Ammon's horn (tissue), 1 donor: ENCODE measurements at places on chromosomes 11 and 22.
A peak's percentile ranks its signal among the peaks of the same experiment; 100 is the strongest.

DNA sequence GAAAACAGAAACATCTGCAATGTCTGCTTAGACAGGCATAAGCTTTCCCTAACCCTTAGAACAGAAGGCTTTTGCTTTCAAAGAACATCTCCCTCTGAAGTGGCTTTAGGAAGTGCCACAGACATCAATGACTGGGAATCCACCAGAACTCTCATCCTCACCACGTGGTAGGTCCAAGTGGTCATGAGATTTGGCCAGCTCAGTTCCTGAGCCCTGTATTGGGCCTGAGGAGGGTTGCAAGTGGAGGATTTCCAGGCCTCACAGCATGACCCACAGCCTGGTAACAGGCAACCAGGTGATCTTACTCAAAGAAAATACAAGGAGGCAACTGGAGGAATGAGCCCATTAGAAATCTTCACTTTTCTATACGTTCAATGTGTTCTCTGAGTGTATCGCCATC is 1.6 kb downstream of the CASP1 start:
- peak; percentile 25 for DNase-seq

- DNase-seq, result peak; percentile 96
Observed at GRCh38 chr11:61429691-61430582, at the start of the genes CPSF7 and SDHAF2. Gene CPSF7 (minus strand): TSS chr11:61429975. CDS start chr11:61429235, 740 bp downstream. Gene SDHAF2 (plus strand): TSS chr11:61430124. CDS start chr11:61430147, 23 bp downstream.

- DNase-seq, result peak; percentile 15
Observed at GRCh38 chr11:73597336-73597955, 466 bp downstream of the FAM168A start.

- DNase-seq, result no peak
Observed at GRCh38 chr22:26481112-26481693, 2.4 kb downstream of the HPS4 start.

GRCh38 chr22:38397189-38398085 is 57.6 kb downstream of the KCNJ4 start:
- peak; percentile 30 for DNase-seq

GRCh38 chr11:64344787-64345186 is 4.8 kb downstream of the CCDC88B start:
- DNase-seq, result no peak

DNA sequence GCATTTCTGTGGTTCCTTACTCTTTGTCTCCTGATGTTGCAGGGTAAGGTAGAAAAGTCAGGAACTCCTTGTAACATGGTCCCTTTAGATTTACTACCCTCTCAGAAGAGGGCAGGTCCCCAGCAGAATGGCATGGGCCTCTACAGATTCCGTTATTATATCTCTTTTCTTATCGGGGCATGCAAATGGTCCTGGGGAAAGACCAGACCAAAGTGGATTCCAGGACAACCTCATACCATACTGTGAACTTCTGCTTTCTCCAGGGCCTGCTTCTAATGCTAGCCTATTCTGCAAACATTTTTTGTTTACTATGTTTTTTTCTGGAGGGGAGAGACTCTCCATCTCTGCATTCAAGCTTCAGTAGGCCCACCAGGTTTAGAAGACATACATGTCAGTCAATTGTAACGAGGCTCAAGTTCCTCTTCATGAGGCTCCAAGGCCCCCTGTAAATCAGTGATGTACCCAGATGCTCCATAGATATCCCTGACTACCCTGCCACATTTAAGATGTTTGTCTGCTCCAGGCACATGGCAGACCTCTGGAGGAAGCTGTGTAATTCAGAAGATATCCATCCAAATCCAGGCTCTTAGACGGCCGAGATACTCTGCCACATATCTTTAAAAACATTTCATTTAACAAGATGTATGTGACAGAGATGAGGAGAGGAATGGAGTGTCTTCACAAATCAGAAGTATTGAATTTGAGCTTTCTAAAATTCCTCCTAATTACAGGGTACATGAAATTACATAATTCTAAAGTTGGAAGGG is 8.5 kb upstream of the ME3 start:
- DNase-seq, result no peak

DNA sequence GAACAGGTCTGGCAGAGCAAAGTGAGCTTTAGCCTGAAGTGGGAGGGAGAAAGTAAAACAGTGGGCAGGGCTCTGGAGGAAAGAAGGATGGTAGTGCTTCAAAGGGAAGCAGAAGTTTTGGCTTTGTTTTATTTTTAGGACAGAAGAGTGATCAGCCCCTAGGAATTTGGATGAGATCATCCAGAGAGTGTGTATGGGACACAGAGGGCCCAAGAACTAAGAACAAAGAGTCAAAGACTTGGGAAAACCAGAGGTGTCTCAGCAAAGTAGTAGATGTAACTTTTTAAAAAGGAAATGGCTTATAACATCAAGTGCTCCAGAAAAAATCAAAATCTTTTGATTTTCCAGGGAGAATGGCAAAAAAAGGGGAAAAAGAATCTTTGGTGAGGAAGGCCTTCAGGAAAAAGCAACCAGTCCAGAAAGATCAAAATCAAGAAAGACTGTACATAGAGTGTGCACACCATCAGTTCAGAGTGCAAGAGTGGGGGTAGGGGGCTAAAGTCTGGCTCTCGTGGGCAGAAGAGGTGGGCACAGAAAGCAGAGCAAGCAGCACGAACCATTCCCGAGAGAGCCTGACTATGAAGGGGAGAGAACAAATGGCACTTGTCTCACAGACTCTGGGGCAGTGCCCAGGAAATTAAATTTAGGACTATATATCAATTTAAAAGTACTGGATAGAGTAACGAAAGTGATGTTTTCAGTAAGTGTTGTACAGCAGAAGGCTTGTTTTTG is 30.0 kb downstream of the MAPK1 start:
- no peak for DNase-seq

DNA sequence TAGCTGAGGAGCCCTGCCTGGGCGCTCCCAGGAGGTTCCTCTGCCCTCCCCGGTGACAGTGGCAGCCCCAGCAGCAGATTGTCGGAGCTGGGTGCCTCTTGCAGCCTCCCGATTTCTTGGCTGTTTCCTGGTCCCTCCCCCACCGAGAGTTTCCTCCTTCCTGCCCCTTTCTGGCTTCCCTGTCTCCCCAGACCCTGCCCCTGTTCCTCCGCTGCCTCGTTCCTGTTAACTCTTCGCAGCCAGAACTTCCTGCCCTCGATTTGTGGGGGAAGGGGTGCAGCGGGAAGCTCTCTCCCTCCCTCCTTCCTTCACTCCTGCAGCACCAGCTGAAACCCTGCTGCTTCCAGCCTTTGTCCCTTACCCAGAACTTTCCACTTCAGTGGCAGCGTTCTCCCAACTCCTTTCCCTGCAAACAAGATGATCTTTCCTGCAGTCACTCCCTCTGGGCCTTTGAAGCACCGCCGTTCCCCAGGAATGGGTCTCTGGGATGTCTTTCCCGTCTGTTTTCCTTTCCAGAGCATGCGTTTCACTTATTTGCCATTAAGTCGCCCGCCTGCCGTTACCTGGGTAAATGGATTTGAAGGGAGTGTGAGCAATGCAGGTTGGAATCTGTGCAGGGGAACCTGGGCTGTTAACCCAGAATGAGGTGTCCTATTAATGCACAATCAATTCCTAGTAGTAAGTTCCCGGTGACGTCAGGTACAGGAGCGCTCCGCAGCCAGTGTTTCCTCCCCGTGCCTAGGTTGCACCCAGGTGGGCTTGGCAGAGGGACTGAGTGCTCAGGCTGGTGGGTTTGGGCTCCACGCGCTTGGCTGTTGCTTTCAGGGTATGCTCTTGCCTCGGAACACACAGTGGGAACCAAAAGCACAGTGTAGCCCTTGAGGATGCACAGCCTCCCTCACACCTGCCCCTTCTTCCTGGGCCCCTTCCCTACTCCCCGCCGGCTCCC is 4.3 kb downstream of the GRK2 start:
- peak; percentile 66 for DNase-seq

DNA sequence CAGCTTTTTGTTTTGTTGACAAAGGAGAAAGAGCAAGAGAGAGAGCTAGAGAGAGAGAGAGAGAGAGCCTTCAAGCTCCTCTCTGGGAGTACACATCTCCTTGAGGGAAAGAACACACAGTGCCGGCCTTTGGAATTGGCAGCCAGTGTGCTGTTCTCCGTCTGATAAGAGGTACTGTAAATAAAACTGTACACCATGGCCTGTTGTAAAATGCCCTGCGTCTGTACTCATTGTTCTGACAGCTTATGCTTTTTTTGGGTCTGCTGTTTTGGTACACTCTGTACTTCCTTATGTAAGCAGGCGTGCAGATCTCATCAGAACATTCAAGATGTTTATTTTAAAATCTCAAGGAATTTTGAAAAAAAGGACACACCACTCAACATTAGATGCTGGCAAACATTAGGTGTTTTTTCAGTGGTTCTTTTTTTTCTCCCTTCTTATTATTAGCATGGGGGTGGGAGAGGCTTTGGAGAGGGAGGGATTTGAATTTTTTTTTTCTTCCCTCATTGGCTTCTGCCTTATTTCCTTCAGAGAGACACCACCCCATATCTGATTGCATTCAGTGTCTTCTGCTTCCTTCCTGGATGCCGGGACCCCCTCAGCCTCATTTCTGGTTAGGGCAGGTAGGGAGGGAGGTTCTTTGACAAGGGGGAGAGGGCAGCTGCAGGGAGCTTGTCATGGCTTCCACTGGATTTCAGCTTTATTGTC is 116.8 kb upstream of the NNMT start:
- DNase-seq, result peak; percentile 80

DNA sequence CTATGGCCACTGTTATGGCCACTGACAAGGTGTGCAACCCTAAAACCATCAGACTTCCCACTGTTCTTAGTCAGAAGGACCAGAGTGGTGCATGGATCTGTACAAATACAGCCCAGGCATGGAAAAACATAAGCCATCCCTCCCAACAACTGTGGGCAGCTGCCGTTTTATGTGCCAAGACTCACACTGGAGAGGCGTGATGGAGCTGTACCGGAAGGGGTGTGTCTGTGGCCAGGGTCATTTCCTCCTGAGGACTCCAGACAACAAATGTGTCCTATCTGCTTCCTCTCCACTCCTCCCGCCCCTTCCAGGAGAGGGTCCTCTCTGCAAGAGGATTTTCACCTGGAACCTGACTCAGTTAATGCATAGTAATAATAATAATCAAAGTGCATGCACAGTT is 29.5 kb downstream of the KCNJ1 start:
- DNase-seq, result no peak

DNA sequence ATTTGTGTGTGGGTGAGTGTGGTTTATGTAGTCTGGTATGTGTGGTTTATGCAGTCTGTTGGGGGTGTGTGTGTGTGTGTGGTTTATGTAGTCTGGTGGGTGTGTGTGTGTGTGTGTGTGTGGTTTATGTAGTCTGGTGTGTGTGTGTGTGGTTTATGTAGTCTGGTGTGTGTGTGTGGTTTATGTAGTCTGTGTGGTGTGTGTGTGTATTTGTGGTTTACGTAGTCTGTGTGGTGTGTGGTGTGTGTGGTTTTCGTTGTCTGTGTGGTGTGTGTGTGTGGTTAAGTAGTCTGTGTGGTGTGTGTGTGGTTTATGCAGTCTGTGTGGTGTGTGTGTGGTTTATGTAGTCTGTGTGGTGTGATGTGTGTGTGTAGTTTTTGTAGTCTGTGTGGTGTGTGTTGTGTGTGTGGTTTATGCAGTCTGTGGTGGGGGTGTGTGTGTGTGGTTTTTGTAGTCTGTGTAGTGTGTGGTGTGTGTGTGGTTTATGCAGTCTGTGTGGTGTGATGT is 26.2 kb upstream of the PARVG start:
- no peak for DNase-seq

DNA sequence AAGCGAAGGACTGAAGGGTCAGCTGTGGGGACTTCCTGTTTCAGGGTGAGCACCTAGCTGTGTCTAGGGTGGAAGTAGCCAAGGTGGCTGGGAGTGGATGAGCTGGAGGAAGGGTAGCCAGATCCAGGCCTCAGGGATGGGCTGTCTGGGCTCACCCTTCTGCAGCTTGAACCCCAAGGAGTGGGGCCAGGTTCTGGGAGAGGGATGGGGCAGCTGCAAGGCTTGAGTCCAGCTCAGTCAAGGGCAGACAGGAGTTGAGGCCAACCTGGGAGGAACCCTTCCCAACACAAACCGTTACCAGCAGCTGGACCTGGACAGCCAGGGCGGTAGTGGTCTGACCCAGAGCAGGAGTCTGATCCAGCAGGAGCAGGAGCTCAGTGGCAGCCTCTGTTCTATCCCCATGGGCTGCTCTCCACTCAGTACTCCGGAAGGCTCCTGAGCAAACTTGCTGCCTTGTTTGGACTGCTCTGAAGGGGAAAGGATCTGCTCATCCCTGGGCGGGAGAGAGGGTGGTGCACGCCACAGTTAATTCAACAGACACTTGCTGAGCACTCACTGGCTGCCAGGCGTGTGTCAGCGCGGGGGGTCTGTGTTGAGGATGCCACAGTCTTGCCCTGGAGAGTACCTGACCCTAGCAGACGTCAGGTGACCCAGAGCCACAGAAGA is 53.8 kb upstream of the THY1 start:
- DNase-seq, result no peak

DNA sequence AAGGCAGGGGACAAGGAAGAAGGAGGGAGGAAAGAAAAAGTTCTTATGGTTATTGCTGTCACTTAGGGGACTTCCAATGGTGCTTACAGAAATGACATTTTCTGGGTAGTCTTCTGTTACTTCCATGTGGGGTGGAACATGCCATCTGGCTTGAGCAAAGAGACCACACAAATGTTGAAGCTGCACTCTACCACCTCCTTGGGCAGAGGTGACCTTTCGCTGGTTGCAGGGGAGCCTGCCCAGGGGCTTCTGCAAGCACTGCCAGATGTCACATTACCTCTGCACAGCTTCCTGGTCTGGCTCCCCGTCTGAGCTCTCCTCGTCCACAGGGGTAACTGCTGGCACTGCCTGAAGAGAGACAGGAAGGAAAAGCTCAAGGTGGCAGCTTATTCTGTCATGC is 32.6 kb upstream of the APOA1 start:
- no peak for DNase-seq

DNA sequence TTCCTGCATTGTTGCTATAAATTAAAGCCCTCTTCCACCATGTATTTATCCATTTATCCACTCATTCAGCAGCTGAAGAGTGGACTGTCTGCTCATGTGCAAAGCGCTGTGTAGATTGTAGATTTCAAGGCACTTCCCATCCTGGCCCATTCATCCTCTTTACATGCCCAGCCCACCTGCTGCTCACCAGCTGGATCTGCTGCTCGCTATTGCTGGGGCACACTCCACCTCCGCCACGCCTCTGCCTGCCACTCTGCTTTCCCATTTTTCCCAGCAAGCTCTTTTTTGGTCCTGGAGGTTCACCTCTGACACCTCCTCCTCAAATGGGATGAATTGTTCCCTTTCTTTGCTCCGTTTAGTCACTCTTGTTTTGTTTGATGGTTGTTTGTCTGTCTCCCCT is 48.3 kb downstream of the CEP164 start:
- peak; percentile 20 for DNase-seq

- DNase-seq, result no peak
Observed at GRCh38 chr11:92702037-92702804, 267.2 kb upstream of the MTNR1B start.

- DNase-seq, result no peak
Observed at GRCh38 chr22:21815958-21816357, 51.5 kb downstream of the MAPK1 start.

- no peak for DNase-seq
Observed at GRCh38 chr11:12880327-12880726, 128.8 kb upstream of the RASSF10 start.

- peak; percentile 59 for DNase-seq
Observed at GRCh38 chr11:42066113-42066512, 606.7 kb upstream of the LRRC4C start.

GRCh38 chr11:61543606-61544306 is 35.2 kb downstream of the LRRC10B start:
- DNase-seq, result no peak

GRCh38 chr11:71356280-71356876 is 91.8 kb downstream of the DHCR7 start:
- no peak for DNase-seq
